GM03348 (cell line): ENCODE measurements at places on chromosomes 7 and 10.

DNA sequence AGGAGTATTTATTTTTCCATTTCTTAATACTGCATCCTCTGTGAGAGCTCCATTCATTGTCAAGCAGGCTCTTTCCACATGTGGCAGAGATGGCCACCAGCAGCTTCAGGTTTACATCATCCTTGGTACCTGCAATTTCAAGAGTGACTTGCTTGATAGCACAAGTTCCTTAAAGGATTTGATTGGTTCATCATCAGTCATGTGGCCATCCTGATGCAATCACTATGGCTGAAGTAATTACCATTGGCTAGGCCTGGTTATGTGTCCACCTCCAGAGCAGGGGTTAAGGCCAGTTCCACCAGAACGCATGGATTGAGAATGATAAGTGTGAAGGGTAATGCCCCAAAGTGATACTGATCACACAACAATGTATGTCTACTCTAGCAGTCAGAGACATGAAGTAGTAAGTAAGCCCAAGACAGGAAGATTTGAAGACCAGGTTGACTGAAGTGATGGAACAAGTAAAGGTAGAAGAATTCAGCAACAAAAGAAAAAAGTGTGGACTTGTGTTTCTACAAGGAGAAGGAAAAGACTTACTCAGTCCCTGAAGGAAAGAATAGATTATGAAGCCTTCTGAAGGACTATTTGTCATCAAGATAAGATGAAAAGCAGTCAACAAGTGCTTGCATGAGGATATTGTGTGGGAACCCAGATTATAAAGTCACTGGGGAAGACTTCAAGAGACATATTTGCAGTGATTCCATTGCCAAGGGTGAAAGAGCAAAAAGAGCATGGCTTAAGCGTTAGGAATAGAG lies 26.4 kb upstream of the PRKAR2B start:
- no peak for DNase-seq

- no peak for DNase-seq
Measured at GRCh38 chr7:108407676-108408075, 48.6 kb downstream of the NRCAM start.

- DNase-seq = peak; percentile 47
Measured at GRCh38 chr10:18666810-18667209, 7.6 kb downstream of the ARL5B start.

GRCh38 chr10:71131508-71132088 lies 80.8 kb upstream of the UNC5B start:
- no peak for DNase-seq
